ENCODE measurements at places on chromosomes 13 and 19. TPM values are rescaled to one million over a fixed set of nuclear protein-coding genes. Genes with fewer than 3 reads are reported as not detected.
A peak's percentile ranks its signal among the peaks of the same experiment; 100 is the strongest.

Gene ADAMTSL5
- total RNA-seq = 6.7 TPM

- peak; percentile 51 for ATAC-seq
Observed at GRCh38 chr19:4380254-4380727, 20.1 kb downstream of the SH3GL1 start.

DNA sequence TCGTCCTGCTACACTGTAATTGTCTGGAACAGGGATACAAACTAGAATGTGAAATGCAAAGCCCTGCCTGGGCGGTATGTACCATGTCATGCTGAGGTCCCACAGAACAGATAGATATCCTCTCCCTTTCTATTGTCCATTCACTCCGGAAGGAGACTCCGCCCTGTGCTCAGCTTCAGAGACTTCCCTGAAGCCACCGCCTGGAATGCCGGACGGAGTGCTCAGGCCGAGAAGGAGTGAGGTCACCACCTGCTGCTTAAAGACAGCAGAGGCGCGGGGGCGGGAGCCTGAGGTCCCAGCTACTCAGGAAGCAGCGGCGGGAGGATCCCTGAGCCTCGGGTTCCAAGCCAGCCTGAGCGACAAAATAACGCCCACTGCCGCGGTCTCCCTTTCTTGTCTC lies 890 bp upstream of the ZNF611 start:
- peak; percentile 34 for ATAC-seq

DNA sequence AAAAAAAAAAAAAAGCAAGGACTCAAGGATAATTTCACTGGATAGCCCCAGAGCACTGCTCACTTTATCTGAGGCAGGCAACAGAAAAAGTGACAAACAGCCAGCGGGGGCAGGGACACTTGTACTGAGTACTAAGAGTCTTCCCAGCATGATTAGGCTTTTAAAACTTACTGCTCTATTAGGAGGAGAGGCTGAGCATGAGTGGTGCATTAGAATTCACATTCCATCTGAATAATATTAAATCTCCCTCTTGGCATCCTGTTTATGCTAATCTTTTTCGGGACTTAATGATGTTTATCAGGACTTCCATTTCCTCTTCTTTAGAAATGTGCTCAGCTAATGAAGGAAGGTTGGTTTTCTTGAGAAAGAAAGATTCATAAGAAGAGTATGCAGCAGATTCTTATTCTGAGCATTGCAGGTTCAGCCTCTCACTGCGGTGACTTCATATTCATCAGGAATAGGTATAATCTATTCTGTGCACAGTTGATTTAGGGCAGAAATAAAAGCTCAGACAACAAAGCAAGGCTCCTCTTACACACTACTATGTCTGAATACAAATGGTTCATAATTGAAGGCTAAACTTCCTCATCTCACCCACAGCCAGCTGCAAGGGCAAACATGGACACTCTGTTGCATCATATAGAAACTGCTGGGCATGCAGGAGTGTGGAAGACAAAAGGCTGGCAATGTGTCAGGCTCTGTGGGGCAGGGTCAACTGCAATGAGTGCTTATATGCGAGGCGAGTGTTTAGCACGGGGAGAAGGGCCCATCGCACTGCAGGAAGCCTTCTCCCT lies 107.0 kb downstream of the KL start:
- peak; percentile 26 for ATAC-seq

GRCh38 chr13:67147342-67148133 lies 82.6 kb downstream of the PCDH9 start:
- no peak for ATAC-seq

GRCh38 chr19:17706750-17707181 lies 12.5 kb upstream of the MAP1S start:
- no peak for ATAC-seq

- ATAC-seq = peak; percentile 0
Observed at GRCh38 chr19:2097203-2097885, 629 bp downstream of the IZUMO4 start.

Gene KLK3
- not detected for total RNA-seq

Gene CCNE1
- total RNA-seq = 3.7 TPM

DNA sequence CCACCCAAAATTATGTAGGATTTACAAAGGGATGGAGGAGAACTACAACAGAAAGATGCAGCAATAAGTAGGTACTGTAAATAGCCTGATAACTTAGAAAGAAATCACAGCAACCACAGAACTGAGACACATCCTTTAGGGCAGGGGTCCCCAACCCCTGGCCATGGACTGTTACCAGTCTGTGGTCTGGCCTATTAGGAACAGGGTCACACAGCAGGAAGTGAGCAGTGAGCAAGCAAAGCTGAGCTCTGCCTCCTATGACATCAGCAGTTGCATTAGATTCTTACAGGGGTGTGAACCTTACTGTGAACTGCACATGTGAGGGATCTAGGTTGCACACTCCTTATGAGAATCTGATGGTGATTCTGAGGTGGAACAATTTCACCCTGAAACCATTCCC lies 997.6 kb downstream of the DIAPH3 start:
- ATAC-seq = no peak

GRCh38 chr19:51339687-51340656 lies 2.0 kb downstream of the VSIG10L start:
- peak; percentile 93 for ATAC-seq

Gene MAST1
- total RNA-seq = not detected

DNA sequence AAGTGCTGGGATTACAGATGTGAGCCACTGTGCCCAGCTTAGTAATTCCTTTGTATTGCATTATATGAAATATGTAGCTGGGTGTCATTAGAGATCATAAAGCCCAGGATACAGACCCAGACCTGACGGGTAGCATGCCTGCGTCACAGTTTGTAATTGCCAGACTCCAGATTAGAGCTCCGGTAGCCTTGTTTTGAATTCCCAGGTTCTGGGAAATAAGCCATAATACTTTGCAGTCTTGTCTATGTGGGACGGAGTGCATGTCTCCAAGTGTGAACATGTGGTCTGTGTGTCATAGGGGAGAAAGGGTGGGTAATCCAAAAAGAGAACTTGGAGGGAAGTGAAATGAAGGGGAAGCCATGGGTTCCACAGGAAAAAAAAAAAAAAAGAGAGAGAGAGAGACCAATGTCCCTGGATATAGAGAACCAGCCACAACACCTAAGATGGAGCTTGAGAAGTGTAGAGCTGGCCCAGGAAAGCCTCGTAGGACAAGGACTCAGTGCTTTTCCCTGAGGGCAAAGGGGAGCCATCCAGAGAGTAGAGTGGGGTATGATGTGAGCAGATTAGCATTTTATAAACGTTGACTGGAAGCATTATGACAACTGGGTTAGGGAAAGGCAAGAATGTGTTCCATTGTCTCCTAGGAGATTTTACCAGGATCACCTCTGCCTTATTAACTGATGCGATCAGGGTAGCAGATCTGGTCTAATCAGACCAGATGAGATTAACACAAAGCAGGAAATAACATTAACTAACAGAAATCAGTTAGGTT lies 2.6 kb downstream of the ZSCAN4 start:
- no peak for ATAC-seq

DNA sequence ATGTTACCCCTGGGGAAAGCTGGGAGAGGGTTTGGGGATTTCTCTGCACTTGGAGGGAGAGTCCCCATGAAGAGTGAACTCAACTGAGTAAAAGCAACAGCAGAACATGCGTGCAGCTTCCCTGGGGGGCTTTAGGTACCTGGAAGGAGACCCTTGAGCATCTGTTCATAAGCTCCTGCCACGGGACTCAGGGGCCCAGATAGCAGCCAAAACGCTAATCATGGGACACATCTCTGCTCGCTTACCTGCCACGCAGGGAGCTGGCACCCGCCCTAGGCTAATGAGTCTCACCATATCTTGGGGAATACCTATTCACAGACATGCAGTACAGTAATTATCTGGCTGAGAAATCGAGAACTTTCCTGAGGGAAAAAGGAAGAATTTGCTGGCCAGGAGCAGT lies 33.9 kb downstream of the PDCD5 start:
- ATAC-seq = no peak

Gene CYP4F12
- total RNA-seq = 31.5 TPM

- no peak for ATAC-seq
Observed at GRCh38 chr13:93280688-93281087, 54.1 kb downstream of the GPC6 start.

Gene ZNF98
- total RNA-seq = not detected

DNA sequence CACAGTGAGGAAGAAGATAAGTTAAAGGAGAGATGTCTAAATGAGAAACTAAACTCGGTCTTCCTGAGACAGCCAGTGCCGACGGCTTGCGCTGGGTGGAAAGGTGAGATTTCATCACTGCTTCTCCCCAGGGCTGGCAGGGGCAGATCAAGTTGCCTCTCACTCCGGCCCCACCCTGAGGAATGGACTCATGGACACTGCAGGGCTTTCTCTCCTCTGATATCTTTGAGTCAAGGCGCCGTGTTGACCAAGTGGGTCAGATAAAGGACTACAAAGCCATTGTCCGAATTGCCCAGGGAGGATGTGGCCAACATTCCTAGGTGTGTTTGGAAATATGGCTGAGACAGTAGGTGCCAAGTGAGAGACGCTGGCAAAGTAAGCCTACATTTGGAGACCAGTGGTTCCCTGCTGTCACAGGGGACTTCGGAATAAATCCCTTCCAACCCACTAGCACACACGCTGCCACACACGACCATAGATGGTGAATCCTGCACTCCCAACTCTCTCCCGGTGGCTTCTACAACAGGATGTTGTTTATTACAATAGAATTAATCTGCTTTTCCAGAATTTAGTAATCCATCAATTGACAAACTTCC lies 156.5 kb upstream of the TSC22D1 start:
- ATAC-seq = no peak

DNA sequence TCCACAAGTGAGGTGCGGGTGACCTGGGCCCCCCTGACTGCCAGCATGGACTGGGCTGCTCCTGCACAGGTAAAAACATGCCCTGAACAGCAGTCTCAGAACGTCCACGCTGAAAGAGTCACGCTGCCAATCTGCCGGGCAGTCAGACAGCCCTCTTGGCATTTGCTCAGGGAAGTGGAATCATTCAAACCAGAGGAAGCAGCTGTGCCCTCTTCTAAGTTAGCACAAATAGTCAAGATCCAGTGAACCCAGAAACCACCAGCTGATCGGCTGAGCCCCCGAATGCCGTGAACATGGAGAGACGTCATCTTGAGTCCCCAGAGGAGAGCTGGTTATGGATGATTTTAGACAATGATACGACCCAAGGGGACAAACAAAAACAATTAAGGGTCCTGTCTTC lies 34.4 kb downstream of the KLF2 start:
- no peak for ATAC-seq

Gene UPK1A
- total RNA-seq = 3.8 TPM

- no peak for ATAC-seq
Observed at GRCh38 chr19:3313199-3313575, 53.2 kb upstream of the NFIC start.

DNA sequence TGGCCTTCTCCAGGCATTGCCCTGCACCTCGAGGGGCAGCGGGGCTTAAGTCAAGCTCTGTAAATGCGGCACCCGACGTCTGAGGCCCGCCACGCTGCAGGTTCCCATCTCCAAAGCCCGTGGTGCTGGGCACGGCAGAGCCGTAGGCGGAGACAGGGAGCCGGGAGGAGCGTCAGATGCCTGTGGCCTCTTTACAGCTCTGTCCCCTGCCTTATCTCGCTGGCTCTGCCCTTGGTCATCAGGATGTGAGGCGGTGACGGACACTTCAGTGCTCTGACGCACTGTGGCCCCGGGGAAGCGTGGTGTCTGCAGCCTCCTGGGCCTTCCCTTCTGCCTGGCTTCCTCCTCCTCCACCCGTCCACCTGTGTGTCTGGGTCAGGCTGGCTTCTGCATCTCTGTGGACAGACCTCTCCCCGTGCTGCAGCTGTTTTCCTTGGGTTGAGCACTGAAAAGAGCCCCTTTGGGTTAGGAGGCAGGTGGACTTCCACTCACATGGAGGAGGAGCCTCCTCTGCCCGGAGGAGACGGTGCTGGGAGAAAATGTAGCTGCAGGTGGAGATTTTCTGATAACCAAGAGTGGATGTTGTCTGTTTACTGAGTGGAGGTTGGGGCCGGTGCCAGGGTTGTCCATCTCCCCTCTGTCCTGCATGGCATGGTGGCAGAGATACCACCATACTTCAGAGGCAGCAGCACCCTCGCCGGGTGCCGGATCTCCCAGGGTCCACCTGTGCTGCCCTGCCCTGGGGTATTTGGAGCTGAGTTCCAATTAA lies 14.6 kb downstream of the MCF2L start:
- no peak for ATAC-seq

- ATAC-seq = no peak
Observed at GRCh38 chr13:73304442-73304841, 245.6 kb downstream of the KLF5 start.

DNA sequence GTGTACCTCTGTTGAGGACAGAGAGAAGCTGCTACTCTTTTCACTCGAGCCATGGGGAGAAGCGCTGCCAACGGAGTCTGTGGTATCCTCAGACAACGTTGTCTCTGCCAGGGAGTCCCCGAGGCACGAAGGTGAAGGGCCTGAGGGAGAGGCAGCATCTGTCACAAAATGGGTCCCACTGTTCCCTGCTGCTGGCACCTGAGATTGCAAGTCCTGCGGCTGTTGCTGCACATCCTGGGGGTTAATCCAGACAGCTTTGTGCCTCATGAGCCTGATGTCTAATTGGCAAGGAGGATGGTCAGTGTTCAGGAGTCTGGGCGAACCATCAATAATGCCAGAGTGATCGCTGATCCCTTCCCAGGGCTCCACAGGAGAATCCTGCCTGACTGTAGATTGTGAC lies 15.0 kb downstream of the RUBCNL start:
- ATAC-seq = no peak

Gene ZNF90
- 0.96 TPM for total RNA-seq

- no peak for ATAC-seq
Observed at GRCh38 chr19:27851543-27852060, 1361.3 kb downstream of the UQCRFS1 start.

DNA sequence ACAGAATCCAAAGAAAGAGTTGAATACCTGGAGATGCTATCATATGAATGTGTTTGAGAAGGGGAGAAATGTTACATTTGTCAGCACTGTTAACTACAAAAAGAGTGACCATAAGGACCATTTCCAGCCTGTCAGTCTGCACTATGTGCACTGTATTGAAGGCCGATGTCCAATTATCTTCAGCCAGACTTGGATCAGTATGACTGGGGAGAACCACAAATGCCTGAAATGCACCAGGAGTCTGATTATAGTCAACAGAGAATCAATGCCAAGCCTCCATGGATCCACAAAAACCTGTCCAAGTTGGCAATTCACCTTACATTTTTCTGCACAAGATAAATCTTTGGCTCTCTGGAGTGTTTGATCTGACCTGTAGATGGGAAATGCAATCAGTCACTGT lies 697.5 kb upstream of the SGCG start:
- ATAC-seq = no peak

Gene GZMM
- total RNA-seq = not detected

Gene CEACAM1
- 97.8 TPM for total RNA-seq

Gene LAIR1
- 1.5 TPM for total RNA-seq

DNA sequence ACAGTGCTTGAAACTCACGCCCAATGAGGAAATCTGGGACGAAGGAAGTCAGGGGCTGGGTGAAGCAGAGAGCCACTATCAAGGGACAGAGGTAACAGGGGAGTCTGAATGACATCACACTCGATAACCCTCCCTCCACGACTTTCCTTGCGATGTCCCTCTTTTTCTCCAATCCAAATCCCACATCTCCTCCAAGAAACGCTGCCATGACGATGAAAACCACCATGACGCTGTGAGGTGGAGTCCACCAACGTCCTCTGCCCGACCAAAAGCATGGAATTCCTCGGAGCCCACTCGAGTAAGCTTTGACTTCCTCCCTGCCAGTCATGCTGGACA lies 967 bp downstream of the REXO1 start:
- no peak for ATAC-seq

Gene TUBB4A
- 0.12 TPM for total RNA-seq

Gene ZNF829
- total RNA-seq = 1.5 TPM

Data from esophagus mucosa (tissue), 1 donor.